ENCODE measurements at places on chromosomes 4 and X.

GRCh38 chr4:61359301-61359700, 159.2 kb downstream of the ADGRL3 start:
- no peak for DNase-seq

- peak; percentile 93 for DNase-seq
Observed at GRCh38 chr4:73222466-73223257, 35.9 kb downstream of the ANKRD17 start.

DNA sequence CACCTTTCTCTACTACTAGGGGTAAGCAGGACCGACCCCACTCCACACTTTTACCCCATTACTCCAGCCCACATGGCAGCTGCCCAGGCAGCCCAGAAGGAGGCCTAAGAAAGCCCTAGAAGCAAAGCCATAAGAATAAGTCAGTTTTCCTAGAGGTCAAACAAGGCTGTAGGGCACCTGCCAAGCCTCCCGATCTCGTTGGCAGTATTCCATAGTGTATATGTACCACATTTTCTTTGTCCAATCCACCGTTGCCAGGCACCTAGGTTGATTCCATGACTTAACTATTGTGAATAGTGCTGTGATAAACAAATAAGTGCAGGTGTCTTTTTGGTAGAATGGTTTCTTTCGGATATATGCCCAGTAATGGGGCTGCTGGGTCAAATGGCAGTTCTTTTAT, 54.2 kb downstream of the RHOXF2B start:
- no peak for DNase-seq

DNA sequence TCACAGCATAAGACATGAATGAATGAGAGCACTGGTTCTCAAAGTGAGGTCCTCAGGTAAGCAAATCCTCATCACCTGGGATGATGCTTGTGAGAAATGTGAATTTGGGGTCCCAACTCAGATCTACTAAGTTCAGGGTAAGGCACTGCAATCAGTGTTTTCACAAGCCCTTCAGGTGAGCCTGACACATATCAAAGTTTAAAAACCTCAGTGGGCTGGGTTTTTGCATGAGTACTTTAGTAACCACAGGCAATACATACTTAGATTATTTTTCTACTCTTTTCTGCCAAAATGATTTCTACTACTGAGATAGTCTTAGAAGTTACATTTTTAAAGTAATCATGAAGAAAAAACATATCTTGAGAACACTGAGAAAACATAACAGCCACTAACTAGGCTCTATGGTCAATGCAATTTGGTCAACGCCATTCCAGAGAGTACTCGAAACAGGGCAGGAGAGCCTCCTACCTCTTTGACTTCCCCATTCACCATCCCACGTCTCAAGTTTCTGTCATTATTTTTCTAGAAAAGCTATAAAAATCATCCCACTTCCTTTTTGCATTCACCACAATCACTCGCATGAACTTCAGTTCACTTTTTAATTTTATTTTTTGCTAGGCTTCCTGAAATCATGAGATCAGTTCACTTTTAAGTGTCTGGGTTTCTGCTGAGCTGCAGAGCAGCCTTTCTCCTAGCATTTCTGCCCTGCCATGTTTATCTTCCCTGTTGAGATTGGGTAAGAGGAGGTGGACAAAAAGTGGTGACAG, 73.8 kb downstream of the MFAP3L start:
- DNase-seq = no peak

- no peak for DNase-seq
Observed at GRCh38 chrX:15158736-15159406, 111.0 kb downstream of the ASB9 start.

DNA sequence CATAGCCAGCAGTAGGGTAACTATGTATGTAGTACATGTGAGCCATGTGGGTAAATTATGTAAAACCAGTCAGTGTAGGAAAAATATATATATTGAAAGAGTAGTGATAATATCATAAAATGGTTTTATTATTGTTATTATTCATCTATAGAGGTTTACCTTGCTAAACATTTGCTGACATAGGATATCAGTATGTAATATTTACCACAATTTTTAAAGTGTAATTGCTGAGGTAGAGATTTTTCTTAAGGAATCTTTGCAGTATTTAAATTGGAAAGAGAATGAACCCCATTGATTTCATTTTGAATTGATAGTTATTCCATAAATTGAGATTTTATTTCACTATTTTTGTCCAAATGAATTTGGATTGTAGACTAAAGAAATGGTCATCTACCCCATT, 27.1 kb downstream of the SLAIN2 start:
- no peak for DNase-seq

DNA sequence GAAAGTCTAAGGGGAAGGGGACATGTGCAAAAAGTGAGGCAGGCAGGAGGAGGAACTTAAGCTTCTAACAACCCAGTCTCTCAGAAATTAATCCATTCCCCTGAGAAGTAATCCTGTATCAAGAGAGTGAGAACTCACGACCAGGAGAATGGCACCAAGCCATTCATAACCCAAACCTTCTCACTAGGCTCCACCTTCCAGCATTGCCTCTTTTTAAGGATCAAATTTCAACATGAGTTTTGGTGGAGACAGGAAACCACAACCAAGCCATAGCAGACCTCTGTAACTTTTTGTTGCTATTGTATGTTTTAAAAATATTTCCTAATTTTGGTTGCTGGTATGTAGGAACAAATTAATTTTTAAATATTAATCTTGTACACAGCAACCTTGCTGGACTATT, 32.8 kb downstream of the PASD1 start:
- DNase-seq = no peak

DNA sequence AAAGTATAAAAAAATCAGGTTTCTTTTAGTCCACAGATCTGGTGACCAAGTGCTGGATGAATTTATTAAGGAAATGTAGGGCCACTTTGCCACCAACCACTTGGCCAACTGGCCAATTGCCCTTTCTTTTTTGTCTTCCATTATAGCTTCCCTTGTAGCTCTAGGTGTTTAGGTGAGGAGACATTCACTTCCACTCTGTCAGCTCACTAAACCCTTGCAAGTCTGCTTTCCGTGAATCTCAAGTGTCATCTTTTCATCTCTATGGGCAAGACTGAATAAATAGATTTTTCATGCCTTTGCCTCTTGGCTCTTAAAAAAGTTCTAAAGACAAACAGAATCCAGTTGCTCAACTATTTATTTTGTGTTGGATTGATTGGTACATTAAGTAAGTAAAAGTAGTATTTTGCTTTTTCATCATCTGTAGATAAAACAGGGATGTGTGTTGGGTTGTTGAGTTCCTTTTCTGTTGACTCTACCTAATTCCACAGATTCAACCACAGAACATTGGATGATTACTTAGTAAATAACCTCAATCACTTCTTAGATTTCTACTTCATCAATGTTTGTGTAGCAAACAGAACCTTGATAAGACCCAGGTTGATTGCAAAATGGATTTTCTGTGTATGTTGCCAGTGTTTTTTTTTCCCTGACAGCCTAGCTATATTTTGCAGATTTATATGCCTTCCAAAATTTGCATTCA, 68.1 kb upstream of the GRXCR1 start:
- no peak for DNase-seq

GRCh38 chrX:104913348-104913747, 307.1 kb downstream of the TEX13A start:
- no peak for DNase-seq

- DNase-seq = peak; percentile 76
Observed at GRCh38 chr4:185559915-185560281, 24.6 kb upstream of the PDLIM3 start.

GRCh38 chr4:91064157-91064853, 937.1 kb downstream of the CCSER1 start:
- DNase-seq = peak; percentile 16
